ENCODE measurements at places on chromosomes 2 and 18.

DNA sequence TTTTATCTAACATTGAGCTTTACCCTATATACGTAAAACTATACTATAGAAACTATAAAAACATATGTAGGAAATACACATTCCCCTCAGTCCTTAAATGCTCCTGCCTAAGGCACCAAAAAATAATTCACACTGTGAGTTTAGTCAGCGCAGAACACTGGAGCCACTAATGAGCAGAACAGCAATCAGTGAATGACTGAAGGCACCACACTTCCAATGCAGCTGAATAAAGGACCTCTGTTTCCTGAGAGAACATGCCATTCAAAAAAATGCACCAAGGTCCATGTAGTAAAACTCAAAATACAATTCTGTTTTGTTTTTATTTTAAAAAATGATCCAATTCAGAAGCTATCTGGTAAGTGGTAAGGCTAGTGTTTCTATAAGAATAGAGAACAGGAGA, 1280.6 kb upstream of the NRXN1 start:
- DNase-seq = no peak

GRCh38 chr2:64533882-64534281, 9.8 kb downstream of the AFTPH start:
- DNase-seq = no peak

GRCh38 chr18:79394534-79395307, 1.0 kb upstream of the NFATC1 start:
- DNase-seq = peak; percentile 84

- no peak for DNase-seq
Measured at GRCh38 chr2:241820625-241821384, 11.8 kb downstream of the NEU4 start.

DNA sequence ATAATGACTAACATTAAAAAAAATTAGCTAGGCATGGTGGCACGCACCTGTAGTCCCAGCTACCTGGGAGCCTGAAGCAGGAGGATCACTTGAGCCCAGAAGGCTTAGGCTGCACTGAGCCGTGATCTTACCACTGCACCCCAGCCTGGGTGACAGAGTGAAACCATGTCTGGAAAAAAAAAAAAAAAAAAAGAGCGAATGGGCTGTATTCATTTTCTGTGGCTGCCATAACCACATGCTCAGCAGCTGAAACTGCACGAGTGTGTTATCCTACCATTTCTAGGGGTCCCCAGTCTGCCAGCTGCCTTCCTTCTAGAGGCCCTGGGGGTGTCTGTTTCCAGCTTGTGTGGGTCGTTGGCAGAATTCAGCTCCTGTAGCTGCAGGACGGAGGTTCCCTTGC, 247.8 kb downstream of the EIPR1 start:
- DNase-seq = no peak

- DNase-seq = no peak
Measured at GRCh38 chr18:32086881-32087280, 4.8 kb upstream of the RNF138 start.

- no peak for DNase-seq
Measured at GRCh38 chr2:104462731-104463130, 391.2 kb upstream of the POU3F3 start.

DNA sequence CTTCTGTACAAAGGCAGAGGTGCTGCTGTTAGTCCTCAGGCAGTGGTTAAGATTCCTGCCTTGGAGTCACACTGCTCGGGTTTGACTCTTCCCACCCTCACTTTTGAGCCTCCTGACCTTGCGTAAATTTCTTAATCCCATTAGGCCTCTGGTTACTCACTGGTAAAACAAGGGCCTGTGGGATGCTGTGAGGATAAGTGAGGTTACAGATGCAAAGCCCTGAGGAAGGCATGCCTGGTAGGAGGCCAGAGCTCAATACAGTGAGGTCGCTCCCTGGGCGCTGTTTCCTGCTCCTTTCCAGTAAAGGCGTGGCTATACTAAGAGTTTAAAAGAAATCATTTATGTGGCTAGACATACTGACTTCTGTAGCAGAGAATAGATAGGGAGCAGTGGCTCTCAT, 127.5 kb upstream of the TMEM200C start:
- DNase-seq = no peak

DNA sequence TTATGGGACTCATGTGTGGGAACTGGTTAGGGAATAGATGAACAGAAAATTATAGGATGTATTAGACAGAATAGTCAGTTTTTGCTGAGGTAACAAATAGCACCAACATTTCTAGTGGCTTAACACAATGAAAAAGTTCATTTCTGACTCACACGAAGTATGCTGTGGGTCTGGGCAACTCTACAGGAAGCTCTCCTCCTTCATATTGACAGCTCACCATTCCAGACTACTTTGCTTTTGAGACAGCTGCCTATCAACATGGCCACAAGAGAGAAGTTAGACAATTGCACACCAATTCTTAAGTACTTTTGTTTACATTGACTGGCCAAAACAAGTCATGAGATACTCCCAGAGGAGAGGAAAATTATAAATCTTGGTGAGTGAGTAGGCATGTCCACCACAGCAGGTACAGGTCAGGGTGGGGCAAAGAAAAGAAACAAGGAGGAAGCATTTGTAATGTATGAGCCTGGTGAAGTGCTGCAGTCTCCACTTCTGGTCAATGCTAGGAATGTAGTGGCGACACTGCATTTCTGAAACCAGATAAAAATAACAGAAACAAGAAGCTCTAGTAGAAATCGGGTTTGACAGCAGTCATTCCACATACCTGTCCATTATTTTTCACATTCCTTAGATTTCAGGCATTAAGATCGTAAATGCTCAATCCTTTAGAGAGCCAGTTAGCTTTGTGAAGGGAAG, 141.6 kb downstream of the ICOS start:
- no peak for DNase-seq

GRCh38 chr18:39801010-39801409, 2154.0 kb upstream of the PIK3C3 start:
- no peak for DNase-seq

GRCh38 chr18:58221060-58221725, 177.2 kb downstream of the NEDD4L start:
- no peak for DNase-seq

DNA sequence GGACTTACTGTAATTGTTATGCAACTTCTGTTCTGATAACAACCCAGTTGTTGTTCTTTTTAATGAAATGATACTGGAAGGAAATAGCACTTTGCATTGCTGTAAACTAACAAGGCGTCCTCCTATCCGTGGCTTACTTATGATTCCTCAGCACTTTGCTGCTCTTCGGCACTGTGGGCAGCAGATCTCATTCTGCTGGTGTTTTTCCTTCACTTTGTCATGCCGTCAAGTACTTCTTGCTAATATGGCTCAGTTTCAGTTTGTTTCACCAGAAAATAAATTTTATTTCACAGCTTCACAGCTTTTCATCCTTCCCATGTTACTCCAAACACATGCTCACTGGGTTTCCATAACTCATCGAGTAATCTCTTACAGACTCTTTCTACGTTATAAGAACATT, 289.3 kb downstream of the MEIS1 start:
- no peak for DNase-seq

DNA sequence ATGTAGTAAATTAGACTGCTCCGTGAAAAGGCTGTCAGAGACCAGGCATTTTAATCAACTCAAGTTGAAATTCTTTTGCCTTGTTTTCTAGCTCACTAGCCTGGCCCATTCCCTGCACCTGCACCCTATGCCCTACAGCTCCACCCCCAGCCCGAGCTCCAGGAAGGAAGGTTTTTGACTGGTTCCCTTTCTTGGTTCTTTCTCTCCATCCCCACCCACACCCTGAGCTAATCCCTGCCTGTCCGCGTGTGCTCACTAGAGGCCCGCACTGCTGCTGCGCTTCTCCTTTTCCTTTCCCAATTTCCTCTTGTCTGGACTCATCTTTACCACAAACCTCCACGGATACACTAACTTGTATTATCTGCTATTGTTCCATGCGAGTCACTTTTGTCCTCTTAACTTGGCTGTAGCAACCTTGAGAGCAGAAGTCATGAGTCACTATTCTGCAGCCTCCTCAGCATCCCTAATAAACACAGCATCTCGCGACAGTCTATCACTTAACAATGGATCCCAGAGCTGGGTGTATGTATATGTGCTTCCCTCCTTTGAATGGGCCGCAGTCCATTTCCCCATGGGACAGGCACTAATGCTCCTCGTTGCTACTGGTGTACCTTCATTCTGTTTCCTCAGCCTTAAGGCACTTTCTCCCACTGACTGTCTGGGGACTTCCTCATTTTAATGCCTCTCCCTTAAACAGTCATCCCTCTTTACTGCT, 36.5 kb downstream of the COLEC12 start:
- no peak for DNase-seq

GRCh38 chr2:32172870-32173269, 7.2 kb downstream of the SLC30A6 start:
- no peak for DNase-seq

DNA sequence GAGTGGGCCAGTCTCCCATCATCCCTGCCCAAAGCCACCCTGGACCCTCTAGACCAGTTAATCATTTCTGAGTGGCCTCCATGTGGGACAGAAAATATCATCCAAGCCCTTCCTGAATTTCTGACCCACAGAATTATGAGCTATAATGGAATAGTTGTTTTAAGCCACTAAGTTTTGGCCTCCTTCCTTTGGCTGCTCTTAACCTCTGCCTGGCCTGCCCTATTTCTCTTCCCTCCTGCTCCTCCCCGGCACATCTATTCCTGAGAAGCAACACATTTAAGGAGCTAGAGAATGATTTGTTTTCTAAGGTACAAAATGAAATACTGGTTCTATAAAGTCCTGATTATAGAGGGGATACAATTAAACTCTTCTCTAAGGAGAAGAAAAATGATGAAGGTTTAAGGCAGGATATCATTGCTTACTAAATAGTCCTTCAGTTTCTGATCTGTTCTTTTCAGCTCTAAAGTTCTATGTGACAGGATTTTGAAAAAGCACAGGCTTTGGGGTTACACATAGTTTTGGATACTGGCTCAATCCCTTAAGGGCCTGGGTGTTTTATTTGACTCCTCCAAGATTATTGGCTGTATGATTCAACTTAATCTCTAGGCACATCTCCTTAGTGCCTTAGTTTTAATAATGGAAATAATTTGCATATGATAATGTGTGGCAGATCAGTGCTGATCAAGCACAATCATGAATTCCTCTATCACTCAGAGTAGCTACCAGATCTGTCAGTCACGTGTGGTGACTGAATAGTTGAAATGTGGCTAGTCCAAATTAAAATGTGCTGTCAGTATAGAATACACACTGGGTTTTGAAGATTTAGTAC, 240.3 kb downstream of the VAPA start:
- no peak for DNase-seq

DNA sequence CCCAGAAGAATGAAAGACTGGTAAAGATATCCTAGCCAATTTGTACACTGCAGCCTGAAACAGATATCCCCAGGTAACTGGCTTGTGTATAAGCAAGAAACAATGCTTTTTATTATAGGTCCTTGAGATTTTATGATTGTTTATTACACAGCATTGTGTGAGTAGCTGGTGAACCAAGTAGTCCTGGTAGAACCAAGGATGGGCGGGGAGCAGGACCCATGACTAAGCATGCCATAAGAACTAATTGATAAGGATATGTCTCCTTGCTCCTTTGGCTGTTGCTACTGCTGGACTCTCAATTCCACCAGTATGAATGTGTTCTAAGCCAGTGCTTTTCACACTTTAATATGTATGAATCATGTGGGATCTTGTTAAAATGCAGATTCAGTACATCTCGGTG, 12.3 kb upstream of the ALMS1 start:
- no peak for DNase-seq

GRCh38 chr2:44136252-44136651, 32.4 kb upstream of the PPM1B start:
- DNase-seq = no peak

- DNase-seq = peak; percentile 52
Measured at GRCh38 chr18:63439334-63439733, 17.1 kb upstream of the VPS4B start.

- no peak for DNase-seq
Measured at GRCh38 chr2:233934524-233934923, 17.4 kb downstream of the TRPM8 start.

DNA sequence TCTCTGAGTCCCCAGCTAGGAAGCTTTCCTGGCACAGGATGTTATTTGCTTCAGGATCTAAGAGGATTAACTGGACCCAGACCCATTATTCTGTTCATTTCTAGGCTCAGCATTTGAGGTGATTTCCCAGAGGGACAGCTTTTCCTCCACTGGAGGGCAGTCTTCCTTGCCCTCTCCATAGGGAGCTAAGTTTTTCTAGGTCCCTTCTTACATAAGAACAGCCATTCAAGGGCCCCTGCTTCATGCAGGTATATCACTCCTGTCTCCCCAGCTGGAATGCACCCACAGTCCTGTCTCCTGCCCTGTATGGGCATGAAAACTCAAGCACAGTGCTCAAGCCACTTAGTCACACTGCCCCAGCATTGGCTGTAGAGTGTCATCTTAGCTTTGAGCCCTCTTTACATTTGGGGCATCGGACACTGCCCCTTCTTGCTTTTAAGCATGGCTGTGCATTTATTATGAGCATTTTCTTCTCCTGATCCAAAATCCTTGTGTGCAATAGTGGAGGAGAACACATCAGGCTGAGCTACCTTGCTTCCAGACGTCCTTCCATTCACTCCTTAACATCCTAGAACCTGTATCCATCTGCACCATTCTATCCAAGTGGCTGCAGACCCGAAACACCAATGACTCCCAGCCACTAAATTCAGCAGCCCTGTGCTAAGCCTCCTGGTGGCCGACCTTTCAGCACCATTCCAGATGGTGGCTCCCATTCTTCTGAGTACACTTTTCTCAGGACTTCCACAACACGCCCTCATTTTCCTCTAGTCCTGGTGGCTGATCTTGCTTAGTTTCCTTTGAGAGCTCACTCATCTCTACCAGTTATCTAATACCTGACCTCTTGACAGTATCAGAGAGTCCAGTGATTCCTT, 80.0 kb downstream of the COPS8 start:
- DNase-seq = no peak

GRCh38 chr2:153391131-153391530, 87.4 kb downstream of the RPRM start:
- DNase-seq = no peak

- peak; percentile 83 for DNase-seq
Measured at GRCh38 chr2:240437861-240438809, 2.7 kb downstream of the GPC1 start.

DNA sequence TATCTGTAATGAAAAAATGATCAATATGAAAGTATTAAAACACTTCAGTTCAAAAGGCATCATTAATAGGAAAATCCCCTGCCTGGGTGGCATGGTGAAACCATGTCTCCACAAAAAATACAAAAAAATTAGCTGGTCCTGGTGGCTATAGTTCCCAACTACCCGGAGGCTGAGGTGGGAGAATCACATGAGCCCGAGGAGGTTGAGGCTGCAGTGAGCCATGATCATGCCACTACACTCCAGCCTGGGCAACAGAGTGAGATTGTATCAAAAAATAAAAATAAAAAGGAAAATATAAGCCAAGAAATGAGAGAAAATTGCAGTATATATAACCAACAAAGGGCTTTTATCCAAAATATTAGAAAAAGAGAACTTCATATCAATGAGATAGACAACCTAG, 71.6 kb upstream of the MYCN start:
- no peak for DNase-seq

DNA sequence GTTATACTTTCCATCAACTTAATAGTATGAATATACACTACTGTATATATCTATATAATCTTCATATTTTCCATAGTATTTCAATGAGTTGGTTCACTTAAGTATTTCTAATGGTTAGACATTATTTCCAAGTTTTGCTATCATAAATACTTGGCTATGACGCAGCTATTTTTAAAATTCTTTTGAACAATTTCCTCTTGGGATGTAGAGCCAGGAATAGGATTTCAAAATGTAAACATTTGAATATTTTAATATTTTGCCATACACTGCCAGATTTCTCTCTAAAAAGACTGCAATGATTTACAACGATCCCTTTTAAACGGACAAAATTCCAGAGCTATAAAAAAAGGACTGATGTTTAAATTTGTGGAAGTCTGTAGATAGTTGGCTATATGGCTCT, 95.6 kb downstream of the NUP35 start:
- no peak for DNase-seq

GRCh38 chr2:215144106-215144875, 5.9 kb upstream of the ABCA12 start:
- DNase-seq = no peak
